ENCODE measurements at places on chromosomes 13 and 19. TPM values are rescaled to one million over a fixed set of nuclear protein-coding genes. Genes with fewer than 3 reads are reported as not detected.

GRCh38 chr19:16115301-16116039 lies 3.8 kb downstream of the RAB8A start:
- no peak for DNase-seq

DNA sequence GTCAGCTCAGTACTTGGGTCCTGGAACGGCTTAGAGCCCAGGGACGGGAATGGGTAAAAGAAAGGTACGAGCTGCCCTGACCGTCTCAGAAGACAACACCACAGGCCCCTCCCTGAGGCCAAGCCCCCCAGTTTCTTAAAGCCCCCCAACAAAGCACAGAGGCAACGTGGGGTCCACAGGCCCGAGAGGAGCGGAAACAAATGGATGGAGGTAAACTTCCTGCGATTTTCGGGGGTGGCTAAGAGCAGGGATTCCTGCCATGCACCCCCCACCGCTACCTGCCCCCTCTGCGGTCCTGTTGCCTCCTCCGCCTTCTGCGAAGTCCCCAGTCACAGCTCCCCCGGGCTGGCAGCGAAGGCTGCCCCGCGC lies 48.2 kb downstream of the PTPRS start:
- no peak for DNase-seq

Gene ZNF578
- total RNA-seq, result 2.2 TPM

- DNase-seq, result no peak
Observed at GRCh38 chr19:4061178-4061682, 5.5 kb downstream of the ZBTB7A start.

- DNase-seq, result no peak
Observed at GRCh38 chr13:110254751-110255553, 52.0 kb downstream of the COL4A1 start.

DNA sequence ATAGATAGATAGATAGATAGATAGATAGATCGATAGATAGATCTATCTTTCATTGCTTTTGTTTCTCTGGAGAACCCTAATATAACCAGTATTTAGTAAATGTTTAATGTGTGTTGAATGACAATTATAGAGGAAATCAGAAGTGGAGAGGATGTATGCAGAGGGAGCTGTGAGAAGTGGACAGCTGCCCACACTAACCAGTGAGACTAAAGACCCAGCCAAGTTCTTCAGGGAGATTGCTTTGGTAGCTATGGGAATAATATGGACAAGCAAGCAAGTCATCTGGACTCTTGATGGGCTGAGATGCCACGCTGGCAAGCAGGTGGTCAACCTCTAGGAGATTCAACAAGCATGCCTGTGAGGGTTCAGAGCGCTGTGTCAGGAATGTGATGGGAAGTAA lies 14.9 kb upstream of the INTS6 start:
- DNase-seq, result no peak

- DNase-seq, result no peak
Observed at GRCh38 chr19:39319892-39320248, 793 bp downstream of the LRFN1 start.

Gene SIGLEC7
- not detected for total RNA-seq

GRCh38 chr13:36418022-36418805 lies 14.1 kb upstream of the CCNA1 start:
- DNase-seq, result peak; percentile 27

Gene KL
- total RNA-seq, result not detected

GRCh38 chr19:29687244-29687896 lies 22.1 kb downstream of the PLEKHF1 start:
- no peak for DNase-seq

DNA sequence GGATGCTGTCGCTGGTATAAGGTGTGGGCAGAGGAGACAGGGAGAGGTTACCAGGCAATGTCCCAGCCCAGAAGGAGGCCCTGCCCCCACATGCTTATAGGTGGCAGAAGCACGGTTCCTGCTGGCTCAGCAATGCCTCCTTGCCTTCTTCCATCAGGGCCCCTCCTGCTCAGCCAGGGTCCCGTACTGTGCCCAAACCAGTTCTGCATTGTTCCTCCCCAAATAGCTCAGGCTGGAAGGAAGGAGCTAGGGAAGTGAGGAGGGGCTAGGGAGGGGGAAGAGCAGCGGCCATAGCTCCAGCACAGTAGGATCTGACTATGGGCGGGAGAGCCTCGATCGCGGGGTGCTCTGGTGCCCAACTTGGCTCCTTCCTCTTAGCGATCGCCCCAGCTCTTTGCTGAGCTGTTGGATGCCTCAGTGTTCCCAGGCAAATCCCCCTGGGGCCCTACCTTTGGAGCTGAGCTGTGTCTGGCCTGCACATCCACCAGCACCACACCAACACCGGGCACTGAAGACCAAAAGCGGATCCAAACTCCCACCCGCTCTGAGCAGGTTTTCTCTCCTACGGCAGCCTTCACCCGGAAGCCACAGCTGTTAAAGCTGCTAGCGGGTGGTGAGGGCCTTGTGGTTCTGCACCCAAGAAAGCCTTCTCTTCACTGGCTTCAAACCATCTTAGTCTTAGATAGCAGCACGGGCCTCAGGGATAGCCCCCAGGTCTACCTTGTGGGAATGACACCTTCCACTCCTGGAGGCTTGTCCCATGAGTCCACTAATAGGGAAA lies 32.1 kb upstream of the PEPD start:
- no peak for DNase-seq

DNA sequence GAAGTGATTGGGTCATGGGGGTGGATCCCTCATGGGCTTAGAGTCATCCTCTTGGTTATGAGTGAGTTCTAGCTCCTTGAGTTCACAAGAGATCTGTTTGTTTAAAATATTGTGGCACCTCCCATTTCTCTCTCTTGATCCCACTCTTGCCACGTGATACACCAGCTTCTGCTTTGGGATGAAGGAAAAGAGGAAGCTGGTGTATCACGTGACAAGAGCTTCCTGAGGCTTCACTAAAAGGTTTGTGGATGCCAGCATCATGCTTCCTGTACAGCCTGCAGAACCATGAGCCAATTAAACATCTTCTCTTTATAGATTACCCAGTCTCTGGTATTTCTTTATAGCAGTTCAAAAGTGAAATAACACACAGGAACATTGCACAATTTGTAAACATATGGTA lies 352.5 kb upstream of the ATXN8OS start:
- no peak for DNase-seq

Gene KCNN4
- total RNA-seq, result 0.49 TPM

- DNase-seq, result no peak
Observed at GRCh38 chr13:26540334-26540733, 17.1 kb upstream of the WASF3 start.

GRCh38 chr13:113672002-113672651 lies 5.1 kb downstream of the GRK1 start:
- no peak for DNase-seq

DNA sequence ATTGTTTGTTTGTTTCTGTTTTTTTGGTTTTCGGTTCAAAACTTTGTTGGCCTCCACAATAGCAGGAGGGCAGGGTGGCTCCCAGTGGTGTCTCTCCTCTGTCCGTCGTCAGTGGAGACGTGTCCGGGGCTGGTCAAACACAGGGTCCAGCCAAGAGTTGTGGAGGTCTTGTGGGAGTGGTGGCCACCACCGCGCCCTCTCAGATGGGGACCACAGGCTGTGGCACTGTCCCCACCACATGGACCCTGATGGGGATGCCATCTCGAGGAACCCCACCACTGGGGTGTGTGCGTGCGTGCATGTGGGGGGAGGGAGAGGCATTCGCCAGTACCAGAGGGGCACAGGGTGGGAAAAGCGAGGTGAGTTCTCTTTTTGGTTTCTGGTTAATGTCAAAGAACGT lies 13.8 kb downstream of the ZNF574 start:
- no peak for DNase-seq

Gene DMRTC2
- total RNA-seq, result not detected

DNA sequence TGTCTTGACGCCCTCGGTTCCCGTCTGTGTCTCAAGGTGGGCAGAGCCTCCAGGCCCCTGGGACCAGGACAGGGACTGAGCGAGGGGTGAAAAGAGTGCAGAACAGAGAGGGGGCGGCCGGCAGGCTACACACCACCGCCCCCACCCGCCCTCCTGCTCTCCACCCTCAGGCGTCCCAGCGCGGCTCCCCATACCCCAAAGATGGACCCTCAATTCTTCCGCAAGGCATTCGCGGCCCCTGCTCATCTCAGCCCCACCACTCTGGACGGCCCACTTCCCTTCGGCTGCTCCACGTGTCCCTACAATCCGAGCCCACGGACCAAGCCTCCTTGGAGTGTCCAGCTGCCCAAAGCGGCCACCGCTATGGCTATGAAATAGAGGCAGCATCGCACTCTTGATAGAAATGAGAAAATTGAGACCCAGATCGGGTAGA lies 1.8 kb downstream of the KLF16 start:
- DNase-seq, result no peak

Gene ANO8
- 2.0 TPM for total RNA-seq

Gene COL5A3
- not detected for total RNA-seq

Gene PLVAP
- total RNA-seq, result 0.21 TPM

Gene SYMPK
- 43.3 TPM for total RNA-seq

Gene ZNF700
- total RNA-seq, result 7.1 TPM
